ENCODE measurements at places on chromosomes 7 and 10. TPM values are rescaled to one million over a fixed set of nuclear protein-coding genes. Genes with fewer than 3 reads are reported as not detected.

DNA sequence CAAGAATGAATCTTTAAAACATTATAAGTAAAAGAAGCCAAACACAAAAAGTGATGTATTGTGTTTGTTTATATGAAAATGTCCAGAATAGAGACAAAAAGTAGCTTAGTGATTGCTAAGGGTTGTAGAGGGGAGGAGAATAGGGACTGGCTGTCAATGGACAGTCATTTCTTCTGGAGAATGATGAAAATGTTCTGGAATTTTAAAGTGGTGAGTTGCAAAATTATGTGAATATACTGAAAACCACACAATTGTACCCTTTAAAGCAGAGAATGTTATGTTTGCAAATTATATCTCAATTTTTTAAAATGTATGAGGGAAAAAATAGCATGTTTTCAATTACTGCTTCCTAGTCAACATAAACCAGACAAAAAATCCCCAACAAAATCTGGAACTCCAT lies 174.2 kb downstream of the KMT2E start:
- no peak for DNase-seq

DNA sequence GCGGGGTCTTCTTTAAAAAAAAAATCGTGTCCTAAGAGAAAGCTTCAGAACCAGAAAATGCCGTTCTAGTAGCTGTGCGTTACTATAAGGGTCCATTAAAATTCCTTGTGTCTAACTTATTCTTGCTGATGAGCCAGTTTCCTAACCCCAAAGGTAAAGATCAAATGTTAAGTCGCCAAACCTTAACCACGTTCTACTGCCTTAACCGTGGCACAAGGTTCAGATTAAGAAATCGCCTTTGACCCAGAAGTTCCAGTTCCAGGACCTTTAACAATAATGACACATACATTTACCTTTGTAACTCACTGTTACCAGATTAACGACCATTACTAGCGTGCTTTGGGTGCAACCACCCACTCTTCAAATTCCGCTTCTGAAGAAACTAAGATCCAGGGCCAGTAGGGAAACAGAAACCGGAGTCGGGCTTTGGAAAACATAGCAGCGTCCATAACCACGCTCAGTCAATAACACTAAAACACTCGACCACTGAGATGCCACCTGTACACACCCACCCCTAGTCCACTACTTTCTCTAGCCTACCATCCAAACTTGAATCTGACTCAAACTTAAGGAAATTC lies 620 bp downstream of the BET1 start:
- DNase-seq: peak; percentile 21

- no peak for DNase-seq
Observed at GRCh38 chr10:102813734-102814452, 23.3 kb downstream of the CYP17A1 start.

DNA sequence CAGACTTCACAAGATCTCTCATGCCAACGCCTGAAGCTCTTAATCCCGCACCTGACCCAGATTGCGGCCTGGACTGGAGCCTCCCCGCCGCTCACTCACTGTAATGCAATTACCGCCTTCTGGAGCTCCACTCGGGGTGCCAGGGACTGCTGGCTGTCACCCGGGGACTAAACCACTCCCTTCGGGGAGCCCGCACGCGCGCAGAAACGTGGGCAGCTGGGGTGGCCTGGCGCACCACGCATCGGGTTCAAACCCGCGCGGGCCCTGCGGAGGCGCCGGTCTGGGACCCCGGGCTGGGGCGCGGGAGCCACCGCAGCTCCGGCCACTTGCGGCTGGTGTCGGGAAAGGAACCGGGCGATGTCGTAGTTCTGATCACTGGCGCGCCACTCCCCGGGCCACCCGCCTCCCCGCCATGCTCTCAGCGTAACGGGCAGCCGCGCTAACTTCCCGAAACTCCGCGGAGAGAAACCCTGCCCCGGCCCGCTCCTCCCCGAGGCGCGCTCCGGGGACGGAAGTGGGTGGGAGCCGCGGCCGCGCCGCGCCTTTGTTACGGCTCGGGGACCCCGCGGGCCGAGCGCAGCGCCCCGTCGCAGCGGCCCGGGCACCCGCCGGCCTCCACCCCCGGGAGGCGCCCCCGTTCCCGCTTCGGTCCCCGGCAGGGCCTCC lies 100.3 kb upstream of the SVIL start:
- peak; percentile 68 for DNase-seq

GRCh38 chr7:119974972-119975371 lies 298.0 kb upstream of the KCND2 start:
- no peak for DNase-seq

DNA sequence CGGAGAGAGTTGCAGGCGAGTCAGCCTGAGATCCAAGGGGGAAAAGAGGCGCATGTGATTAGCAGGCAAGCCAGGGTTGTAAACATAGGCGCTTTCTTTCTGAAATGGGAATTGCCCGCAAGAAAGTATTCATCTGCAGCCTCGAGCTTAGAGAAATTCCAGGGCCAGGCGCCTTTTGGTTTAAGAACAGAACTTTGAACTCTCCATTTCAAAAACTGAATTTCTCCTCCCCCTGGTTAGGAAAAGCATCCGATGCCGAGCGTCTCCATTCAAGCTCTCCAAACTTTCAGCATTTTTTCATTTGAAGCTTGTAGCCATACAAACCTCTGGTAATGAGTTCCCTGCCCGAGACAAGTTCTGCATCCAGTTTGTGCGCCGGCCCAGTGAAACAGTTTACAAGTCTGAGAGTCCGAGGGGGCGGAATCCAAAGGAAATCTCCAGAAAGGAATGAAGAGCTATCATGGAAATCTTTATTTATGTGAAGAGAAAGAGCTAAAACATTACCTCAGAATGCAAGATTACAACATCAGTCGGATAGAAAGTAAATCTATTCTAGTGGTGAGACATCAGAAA lies 69.9 kb downstream of the FAM204A start:
- DNase-seq: peak; percentile 45

DNA sequence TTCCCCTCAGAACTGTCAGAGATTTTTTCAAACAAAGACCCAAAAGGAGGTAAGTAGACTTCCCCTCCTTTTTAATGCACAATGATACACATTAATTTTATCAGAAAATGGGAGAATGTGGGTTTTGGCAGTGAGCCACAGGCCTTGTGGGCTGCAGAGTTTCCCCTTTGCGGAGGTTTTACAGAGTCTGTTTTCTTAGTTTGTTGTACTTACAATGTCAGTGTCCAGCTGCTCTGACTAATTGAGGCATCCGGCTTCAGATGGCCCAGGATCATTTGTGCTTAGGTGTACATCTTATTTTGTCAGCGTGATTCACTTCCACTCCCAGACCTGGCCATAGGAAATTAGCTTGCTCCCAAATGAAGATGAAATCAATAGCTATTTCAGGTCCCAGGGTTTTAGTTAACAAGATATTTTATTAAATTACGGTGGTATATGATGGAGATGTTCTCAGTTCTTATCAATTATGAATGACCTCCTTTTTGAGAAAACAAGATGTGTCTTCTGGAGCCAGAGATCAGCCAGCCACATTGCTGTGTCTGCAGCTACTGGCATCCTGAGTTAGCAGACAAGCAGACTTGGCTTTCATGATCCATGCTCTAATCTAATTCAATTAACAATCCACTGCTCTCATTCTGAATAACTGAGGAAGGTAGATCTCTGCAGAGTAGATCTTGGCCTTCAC lies 1086.6 kb upstream of the SORCS1 start:
- DNase-seq: no peak

DNA sequence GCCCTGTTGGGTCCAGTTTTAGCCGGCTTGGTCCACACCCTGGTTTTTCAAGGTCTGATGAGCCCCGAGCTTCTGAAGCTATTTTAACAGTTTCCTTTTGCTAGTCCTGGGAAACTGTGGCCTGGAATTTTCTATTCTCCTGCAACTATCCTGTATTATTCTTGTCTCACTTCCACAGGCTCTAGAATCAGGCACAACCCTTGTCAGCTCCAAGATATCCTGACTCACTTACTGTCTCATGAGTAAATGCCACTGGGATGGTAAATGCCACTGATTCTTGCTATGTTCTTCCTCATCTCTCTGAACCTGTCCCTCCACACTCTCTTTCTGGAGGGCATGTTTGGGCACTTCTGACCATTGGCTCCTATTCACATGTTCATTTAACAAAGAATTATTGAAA lies 611.5 kb upstream of the IGFBP3 start:
- no peak for DNase-seq

- no peak for DNase-seq
Observed at GRCh38 chr10:122657729-122658128, 41.9 kb downstream of the C10orf120 start.

The LIPJ gene
- 0.14 TPM for total RNA-seq

The INPP5A gene
- 40.6 TPM for total RNA-seq

The CTTNBP2 gene
- total RNA-seq: 26.8 TPM

All from GM23338 (cell line).